Transverse colon (tissue), 4 donors: ENCODE measurements at places on chromosomes 3 and 15.

- no peak for DNase-seq
Observed at GRCh38 chr3:101859882-101860448, 10.7 kb downstream of the NFKBIZ start.

GRCh38 chr15:67685008-67685599 is 140.2 kb upstream of the SKOR1 start:
- DNase-seq = no peak

DNA sequence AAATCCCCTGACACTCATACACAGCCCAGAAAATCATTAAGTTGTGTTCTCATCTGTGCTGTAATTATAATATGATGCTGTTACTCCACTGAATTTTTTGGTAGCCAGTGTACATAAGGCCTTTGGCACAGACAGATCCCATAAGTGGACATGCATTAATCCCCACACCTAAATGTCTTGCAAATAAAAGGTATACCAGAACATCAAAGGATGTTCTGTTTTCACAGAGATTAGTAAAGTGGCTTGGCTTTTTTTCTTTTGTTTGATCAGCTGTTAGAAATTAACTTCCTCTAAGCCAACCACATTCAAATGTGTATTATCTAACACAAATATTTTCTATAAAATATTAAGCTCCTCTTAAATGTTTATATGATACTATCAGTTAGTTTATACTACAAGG is 2.7 kb downstream of the SST start:
- no peak for DNase-seq

DNA sequence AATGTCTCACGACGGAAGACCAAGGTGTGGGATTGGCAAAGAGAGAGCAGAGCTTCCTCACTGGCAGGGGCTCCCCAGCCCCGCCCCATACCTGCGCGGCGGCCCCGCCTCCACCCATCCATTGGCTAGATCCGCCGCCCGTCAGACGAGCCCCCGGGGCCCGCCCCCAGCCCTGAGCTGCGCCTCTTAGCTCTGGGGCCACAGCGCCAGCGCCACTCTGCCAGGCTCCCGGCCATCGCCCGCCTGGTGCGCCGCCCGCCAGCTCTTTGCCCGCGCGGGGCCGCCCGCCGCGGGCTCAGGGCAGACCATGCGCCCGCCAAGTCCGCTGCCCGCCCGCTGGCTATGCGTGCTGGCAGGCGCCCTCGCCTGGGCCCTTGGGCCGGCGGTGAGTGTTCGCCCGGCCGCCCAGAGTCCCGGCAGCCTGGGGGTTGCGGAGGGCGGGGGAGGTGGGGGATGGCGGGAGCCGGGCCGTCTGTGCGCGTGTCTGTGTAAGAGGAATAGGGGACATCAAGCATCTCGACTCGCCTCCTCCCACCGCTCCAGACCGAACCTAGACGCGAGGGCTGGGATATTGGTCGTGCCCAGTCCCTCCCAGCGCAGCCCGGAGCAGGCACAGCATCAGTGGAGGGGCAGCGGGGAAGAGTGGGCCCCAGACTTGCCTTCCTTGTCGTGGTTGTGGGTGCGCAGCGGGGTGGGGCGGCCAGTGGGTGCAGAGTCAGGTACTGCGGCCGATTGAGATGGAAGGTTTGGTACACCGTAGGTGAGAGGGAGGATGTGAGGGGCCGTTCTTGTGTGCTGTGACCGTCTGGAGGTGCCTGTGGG is at the start of gene VIPR1:
Gene VIPR1, plus strand, starts transcription at position 215 of the 822 bp plus-strand sequence. Its CDS starts 93 bp downstream, at position 308.
- peak; percentile 95 for DNase-seq

DNA sequence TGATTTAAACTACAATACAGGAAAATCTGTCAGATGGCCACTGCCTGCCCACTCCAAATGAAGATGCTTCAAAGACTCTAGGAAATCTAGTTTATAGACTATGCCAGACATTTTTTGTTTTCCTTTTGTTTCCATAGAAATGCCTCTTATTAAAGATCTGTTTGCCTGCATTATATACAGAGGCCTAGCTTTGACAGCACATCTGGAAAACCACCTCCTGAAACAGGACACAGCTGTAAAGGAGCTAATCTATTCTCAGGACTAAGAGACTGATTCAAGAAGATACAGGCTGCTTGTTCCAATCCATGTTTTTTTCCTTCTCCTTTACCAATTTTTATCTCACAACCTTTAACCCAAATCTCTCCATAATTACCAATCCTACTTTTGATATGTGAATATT is 75.3 kb upstream of the STRIT1 start:
- DNase-seq = no peak

- DNase-seq = no peak
Observed at GRCh38 chr3:6962801-6963200, 101.9 kb downstream of the GRM7 start.

DNA sequence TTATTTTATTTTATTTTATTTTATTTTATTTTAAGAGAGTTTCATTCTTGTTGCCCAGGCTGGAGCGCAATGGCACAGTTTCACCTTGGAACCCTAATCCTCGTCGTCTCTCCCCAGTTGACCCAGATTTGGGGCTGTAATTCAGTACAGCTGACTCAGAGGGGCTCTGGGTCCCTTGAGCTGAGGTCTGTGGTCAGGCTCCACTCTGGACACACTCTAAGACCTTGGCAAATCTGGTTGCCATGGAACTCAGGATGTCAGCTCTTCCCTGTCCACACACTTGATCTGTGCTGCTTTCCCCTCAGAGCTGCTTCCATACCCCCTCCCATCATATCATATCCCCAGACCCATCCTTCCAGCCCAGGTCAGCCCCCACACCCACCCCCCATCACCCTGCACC is 675 bp upstream of the CYP11A1 start:
- DNase-seq = no peak

DNA sequence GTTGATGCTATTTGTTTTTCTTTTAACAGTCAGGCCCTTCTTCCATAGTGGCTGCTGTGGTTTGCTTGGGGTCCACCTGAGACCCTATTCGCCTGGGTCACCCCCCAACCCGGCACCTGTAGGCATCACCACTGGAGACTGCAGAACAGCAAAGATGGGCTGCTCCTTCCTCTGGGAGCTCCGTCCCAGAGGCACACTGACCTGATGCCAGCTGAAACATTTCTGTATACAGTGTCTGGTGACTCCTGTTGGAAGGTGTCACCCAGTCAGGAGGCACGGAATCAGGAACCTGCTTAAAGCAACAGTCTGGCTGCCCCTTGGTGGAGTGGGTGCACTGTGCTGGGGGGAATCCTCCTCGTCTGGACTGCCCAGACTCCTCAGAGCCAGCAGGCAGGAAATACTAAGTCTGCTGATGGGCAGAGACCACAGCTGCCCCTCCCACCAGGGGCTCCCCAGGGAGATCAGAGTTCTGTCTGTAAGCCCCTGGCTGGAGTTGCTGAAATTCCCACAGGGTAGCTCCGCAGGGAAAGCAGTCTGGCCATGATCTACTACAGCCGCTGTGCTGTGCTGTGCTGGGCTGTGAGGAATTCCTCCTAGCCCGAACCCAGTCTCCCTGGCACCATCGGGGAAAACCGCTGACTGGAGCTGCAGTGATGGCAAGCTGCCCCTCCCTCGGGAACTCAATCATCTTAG is 248.2 kb downstream of the TBC1D5 start:
- DNase-seq = no peak

- DNase-seq = peak; percentile 16
Observed at GRCh38 chr3:132253262-132253878, 63.8 kb upstream of the ACP3 start.

DNA sequence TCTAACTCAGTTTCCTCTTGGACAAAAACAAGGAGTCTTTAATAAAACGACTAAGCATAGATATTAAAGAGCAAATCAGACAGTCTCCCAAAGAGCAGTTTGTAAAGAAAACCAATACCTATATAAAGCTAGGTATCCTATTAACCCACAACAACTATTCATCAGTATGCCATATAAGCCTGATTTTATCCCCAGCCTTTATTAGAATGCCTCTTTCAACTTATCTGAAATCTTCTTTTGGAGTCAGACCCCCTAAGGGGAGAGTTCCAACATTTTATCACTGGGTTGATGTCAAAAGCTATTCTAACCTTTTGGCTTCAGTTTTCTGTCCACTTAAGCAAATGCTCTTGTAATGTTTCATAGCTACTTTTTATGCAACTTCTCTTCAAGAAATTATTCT is 17.8 kb downstream of the MAP2K5 start:
- DNase-seq = no peak

DNA sequence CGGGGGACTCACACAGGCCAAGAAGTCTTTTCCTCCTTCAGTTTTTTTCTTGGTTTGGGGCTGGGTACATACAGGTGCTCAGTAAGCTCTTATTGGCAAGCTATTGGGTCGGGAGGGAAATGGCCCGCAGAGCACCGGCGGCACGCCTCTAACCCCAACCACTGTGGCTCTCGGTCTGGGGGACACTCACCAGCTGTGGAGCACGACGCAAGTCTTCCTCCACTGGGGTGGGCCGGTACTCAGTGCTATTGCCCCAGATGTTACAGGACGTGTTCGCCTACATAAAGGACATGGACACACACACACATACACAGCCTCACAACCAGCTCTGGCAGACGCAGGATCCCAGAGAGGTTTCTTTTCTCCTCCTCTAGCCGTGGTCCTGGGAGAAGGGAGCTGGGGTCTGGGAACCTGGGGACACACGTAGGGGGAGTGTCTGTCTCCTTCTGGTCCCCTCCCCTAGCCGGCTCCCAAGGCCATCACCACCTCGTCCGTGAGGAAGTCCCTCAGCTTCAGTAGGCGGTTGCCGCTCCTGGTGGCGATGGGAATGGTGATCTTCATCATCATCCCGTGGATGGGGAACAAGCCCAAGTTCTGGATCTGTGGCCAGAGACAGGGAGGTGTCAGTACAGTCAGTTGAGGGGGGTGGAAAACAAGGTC is 33.4 kb downstream of the FEM1B start:
- DNase-seq = no peak

DNA sequence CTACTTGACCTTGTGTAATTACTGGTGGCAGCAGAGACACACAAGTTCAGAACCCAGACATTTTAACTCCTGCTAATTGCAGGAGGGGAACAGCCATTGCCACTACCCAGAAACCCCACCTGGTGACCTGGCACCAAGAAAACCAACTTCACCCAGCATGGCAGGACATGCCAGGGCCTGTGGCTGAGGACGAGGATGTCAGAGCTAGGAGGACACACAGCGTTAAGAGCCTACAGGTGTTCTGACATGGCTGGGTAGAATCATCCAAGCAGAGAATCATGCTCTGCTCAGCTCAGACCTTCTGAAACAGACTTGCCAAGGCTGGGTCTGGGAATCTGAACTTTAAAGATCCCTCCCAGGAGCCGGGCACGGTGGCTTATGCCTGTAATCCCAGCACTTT is 11.7 kb upstream of the SPATA12 start:
- no peak for DNase-seq

GRCh38 chr15:39692356-39693327 is 90.0 kb downstream of the FSIP1 start:
- no peak for DNase-seq

- peak; percentile 24 for DNase-seq
Observed at GRCh38 chr3:77795013-77795412, 755.1 kb downstream of the ROBO2 start.

- DNase-seq = no peak
Observed at GRCh38 chr3:120192159-120192558, 92.9 kb downstream of the GPR156 start.

DNA sequence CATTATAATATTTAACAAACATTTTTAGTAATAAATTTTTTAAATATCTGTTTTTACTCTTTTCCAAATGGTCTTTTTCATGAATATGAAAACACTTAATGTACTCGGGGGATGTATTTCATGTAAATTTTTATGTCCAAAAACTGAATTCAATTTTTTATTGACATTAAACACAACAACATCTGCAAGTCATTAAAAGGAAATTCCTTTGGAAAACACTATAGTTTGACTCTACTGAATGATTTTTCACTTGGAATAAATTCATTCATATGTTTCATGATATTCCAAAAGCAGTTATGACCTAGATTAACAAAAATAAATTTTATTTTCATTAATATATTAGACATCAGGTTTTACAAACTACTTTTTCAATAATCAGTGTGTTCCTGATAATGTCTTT is 239.8 kb upstream of the AGTR1 start:
- no peak for DNase-seq

DNA sequence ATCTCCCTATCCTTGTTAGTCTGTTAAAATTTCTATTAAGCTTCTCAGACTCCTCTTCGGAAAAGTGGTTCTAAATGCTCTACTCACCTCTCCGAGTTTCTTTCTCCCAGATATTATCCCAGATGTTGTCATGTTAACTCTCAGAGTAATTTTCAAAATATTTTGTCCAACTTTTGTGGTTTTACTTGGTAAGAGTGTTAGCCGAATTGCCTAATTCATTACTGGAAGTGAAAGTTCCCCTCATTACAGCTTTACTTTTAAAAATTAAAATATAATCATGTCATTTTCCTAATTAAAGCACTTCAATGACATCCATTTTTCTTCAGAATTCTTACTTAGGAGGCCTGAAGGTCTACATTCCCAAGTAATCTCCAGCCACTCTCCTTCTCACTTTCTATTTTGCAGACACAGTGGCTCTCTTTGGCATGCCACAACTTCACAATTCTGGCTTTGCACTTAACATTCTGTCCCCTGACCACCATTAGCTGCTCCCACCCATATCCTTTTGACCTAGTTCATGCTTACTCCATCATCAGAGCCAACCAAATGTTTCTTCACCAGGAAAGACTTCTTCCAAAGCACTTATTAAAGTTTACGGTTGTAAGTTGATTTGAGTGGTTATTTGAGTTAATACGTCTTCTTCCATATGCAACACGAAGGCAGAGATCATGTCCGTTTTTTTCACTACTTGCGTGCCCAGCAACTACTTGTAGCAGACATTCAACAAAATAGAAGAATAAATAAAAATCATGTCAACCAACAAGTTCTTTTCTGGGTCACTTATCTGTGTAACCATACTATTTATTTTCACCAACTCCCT is 10.2 kb upstream of the TIPARP start:
- no peak for DNase-seq
